Fibroblast of villous mesenchyme (primary cell): ENCODE measurements at places on chromosomes 3 and 15. TPM values are rescaled to one million over a fixed set of nuclear protein-coding genes. Genes with fewer than 3 reads are reported as not detected.

The RAB27A gene
- 7.8 and 8.4 TPM in 2 replicates for total RNA-seq

DNA sequence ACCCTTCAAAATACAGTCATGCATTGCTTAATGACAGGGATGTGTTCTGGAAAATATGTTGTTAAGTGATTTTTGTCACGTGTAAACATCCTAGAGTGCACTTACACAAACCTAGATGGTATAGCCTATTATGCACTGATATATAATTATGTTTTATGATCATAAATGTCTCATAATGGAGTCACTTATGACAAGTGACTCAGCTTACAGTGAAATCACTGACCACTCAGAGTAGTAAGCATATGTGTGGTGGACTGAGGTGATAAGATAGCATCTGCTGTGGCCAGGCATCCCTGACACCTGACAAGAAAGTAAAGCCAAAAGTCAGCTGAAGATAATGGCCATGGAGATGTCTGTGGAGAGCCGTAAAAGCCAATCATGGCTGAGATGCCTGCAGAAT is 5.4 kb downstream of the ACAD11 start:
- no peak for DNase-seq

DNA sequence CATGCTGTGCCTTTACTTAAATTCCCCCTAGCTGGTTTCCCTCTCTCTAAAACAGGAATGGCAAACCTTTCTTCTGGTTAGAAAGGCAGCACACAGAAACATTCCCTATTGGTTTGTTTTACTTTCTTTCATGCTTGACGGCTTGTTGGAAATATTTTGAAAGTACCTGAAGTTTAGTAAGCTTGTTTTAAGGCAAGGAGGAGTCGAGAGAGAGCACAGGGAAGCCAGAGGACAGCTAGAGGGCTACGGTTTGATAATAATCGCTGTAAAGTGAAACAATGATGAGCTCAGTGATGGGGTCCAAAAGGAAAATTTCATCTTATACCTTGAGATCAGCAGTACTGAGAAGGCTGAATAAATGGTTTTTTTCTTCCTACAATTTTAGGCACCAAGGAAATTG is 64.1 kb downstream of the ATP13A4 start:
- DNase-seq, result no peak

DNA sequence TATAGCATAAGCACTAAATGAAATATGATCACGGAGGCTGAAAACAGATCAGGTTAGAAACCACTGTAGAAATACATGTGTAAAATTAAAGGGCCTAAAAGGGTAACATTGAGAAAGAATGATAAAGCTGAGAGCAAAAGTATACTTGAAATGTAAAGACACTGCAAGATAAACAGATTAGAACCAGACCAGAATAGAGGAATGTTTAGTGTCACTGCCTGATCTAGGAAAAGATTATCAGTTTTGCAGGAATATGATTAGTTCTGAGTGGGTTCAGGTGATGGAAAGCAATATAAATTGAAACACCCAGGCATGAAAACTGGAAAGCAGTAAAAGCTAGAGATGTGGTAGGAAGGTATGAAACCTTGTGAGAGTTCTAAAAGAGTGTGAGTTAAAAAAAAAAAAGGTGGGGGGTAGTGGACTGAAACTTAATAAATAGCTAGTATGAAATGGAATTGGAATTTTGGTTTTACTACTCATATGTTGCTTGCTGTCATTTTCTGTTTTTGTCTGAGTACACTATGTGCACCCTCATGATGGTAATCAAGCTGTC is 16.0 kb upstream of the C3orf38 start:
- no peak for DNase-seq

The TMEM207 gene
- not detected in 2 replicates for total RNA-seq

DNA sequence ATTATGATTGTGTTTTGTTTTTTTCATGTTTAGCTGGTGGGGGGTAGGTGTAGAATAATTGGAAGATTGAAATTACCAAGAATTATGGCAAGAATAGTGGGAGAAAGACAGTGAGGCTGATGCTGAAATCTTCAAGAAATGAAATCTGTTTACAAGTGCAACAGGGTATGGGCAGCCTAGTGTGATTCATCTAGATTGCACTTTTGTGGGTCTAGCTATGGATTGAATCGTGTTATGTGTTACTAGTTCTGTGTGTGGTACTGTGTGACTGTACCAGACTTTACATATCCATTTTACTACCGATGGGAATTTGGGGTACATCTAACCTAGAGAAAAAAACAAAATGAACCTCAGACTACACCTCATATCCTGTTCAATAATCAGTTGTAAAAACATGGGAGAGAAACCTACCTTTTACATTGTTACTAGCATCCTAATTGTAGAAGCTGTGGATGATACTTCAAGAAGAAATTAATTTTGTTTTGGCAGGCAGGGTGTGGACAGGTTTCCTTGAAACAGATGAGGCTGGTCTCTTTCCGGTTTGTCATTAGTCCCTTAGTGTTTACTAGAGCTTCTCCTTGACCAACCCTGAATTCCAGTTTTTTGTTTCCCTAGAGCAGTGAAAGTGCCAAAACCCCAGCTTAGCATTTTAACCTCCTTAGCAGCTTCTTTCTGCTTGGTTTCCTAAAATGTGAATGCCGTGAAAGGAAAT is 47.9 kb downstream of the OPA1 start:
- peak; percentile 23 for DNase-seq

DNA sequence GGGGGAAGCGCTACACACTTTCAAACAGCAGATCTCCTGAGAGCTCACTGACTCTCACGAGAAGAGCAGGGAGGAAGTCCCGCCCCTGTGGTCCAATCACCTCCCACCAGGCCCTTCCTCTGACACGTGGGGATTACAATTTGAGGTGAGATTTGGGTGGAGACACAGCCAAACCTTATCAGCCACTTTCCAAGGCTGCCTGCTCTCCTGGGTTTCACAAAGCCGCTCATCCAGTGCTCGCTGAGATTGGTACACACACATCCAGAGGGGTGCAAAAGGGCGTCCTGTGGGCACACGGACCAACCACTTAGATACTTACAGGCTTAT is 23.1 kb downstream of the XXYLT1 start:
- DNase-seq, result no peak

The GOLGA6C gene
- not detected in 2 replicates for total RNA-seq

- DNase-seq, result no peak
Measured at GRCh38 chr3:174640932-174641331, 218.2 kb upstream of the NAALADL2 start.

DNA sequence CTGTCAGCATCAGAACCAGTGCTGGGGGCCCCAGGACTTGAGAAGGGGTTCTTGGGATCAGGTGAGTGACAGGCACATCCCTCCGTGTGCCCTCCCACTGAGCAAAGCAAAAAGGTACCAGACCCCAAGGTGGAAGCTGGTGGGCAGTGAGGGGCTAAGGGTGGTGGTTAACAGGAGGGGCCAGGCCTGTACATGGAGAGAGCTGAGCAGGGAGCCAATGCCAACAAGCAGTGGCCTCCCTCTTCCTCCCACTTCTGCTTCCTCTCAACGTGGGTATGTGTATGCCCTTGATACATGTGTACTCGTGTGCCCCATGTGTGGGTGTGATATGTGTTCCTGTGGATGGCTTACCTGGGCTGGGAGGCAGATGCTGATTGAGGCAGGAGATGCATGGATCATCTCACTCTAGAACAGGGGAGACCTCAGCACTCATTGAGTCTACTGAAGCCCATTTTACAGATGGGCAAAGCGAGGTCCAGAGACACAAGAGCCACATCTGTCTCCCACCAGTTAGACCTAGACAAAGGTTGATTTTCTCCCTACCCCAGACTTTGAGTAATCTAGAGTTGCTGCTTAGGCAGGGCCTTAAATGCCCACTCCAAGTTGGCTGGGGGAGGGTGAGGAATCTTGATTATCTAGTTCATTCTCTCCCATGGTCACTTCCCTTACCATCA is 945 bp downstream of the VIPR1 start:
- no peak for DNase-seq

The CHRNA3 gene
- under 0.01 TPM in 1 of 2 replicates, not detected in the other for total RNA-seq

DNA sequence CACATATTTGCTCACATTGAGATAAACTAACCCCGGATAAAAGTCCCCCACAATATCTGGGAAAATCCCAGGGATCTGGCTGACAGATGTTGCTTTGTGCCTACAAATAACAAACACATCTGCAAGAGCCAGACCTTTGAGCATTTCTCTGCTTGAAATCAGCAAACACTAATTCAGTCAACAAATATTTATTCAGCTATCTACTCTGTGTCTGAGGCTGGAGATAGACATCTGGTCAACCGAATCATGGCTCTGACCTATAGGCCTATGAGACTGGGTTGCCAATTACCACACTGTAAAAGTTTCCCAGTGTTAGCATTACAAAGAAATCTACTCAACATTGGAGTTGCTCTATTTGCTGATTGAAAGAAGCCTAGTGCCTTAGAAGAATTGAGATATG is 201.1 kb upstream of the CADPS start:
- DNase-seq, result no peak

The CDC25A gene
- total RNA-seq, result 8.7 and 9.9 TPM in 2 replicates

- no peak for DNase-seq
Measured at GRCh38 chr15:27461181-27461580, 490.2 kb downstream of the GABRG3 start.

- no peak for DNase-seq
Measured at GRCh38 chr3:134287512-134287911, 36.9 kb upstream of the RYK start.

The ADGRG7 gene
- total RNA-seq, result not detected in 2 replicates

DNA sequence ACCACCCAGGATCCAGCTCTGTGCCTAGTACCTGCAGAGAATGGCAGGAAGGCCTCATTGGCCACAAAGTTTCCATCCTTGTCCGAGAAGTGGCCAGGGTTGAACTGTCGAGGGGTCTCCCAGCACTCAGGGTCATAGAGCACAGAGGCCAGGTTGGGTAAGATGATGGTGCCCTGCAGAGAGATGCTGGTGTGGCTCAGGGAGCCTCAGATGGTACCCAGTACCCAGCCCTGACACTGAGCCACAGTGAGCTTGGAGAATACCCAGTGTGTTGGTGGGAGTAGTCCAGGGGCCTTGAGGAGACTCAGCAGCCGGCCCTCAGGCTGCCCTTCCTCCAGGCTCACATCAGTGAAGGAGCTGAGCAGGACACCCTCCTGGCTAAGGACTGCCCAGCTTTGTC is 11.5 kb upstream of the PARL start:
- DNase-seq, result no peak

The FANCD2OS gene
- not detected in 2 replicates for total RNA-seq

The PROK2 gene
- total RNA-seq, result not detected in 2 replicates

GRCh38 chr3:17412950-17413530 is 329.4 kb downstream of the TBC1D5 start:
- DNase-seq, result peak; percentile 72

The ST8SIA2 gene
- total RNA-seq, result under 0.01 TPM in 1 of 2 replicates, not detected in the other

- peak; percentile 65 for DNase-seq
Measured at GRCh38 chr15:31031471-31032067, 40.1 kb upstream of the MTMR10 start.

The ECE2 gene
- total RNA-seq, result not detected in 2 replicates

GRCh38 chr3:42376344-42376798 is 34.0 kb downstream of the LYZL4 start:
- DNase-seq, result peak; percentile 55

The DNASE1L3 gene
- total RNA-seq, result not detected in 2 replicates

DNA sequence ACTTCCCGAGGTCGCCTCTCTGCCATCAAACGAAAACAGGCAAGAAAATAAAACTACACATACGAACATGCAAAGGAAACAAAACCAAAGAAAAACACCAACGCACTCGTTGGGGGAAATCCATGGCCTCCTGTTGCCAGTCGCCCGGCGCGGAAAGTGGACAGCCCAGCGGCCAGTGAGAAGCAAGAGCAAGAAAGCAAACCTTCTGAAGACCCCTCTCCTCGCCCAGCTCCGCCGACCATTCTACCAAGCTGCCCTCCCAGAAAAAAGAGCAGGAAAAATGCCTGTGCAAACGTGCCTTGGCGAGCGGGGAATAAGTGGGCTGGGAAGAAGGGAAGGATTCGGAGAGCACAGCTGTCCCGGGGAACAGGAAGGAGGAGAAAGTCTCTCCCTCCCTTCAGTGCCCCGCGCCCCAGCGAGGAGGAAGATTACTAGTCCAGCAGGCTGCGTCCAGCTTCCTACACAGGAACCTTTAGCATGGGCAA is 802 bp upstream of the NECTIN3 start:
- no peak for DNase-seq

The TMEM45A gene
- total RNA-seq, result 31.2 and 53.1 TPM in 2 replicates

GRCh38 chr3:187264021-187264420 is 27.5 kb downstream of the MASP1 start:
- peak; percentile 89 for DNase-seq

The CSPG5 gene
- total RNA-seq, result 0.32 and 0.43 TPM in 2 replicates

DNA sequence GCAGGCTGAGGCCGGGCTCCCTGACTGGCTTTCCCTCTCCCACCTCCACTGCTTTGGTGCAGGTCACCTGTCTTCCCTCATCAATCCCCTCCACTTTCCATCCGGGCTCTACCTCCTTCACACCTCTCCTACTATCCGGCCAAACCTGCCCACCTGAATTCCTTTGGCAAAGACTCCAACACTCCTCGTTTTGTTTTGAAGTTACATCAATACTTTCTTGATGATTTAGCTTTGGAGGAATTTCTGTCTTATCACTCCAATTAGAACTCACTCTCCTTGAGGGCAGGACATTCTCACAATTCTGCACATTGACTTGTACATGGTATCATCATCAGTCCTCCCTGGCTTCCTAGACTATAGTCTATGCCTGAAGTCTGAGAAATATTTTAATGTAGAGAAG is 20.4 kb downstream of the LDHAL6B start:
- DNase-seq, result no peak

GRCh38 chr15:40743921-40744814 is 10.9 kb downstream of the RMDN3 start:
- DNase-seq, result peak; percentile 90

The GADL1 gene
- total RNA-seq, result not detected in 2 replicates

- DNase-seq, result peak; percentile 33
Measured at GRCh38 chr3:45646051-45646585, 43.1 kb upstream of the SACM1L start.

The NEK4 gene
- total RNA-seq, result 28.1 and 33.2 TPM in 2 replicates

- no peak for DNase-seq
Measured at GRCh38 chr15:78910271-78910670, 34.6 kb downstream of the CTSH start.

The GOLGA6L7 gene
- not detected in 2 replicates for total RNA-seq
